ENCODE measurements at places on chromosomes 6 and 20.

DNA sequence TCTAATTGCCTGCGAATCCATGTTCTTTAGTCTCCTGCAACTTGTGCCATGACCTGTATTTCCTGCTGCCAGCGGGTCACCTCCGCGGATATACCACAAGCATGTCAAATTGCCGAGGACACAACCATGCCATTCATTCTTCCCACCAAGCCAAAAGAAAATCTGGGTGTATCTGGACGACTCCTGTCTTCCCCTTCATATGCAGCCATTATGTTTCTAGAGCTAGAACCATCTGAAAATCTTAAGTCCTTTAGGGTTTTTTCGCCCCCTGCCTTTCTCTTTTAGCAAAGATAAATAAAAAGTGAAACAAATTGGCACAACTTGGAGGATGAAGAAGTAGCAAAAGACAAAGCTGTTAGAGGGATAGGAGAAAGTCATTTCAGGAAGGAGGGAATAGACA is 242.6 kb downstream of the ARID1B start:
- DNase-seq: no peak

DNA sequence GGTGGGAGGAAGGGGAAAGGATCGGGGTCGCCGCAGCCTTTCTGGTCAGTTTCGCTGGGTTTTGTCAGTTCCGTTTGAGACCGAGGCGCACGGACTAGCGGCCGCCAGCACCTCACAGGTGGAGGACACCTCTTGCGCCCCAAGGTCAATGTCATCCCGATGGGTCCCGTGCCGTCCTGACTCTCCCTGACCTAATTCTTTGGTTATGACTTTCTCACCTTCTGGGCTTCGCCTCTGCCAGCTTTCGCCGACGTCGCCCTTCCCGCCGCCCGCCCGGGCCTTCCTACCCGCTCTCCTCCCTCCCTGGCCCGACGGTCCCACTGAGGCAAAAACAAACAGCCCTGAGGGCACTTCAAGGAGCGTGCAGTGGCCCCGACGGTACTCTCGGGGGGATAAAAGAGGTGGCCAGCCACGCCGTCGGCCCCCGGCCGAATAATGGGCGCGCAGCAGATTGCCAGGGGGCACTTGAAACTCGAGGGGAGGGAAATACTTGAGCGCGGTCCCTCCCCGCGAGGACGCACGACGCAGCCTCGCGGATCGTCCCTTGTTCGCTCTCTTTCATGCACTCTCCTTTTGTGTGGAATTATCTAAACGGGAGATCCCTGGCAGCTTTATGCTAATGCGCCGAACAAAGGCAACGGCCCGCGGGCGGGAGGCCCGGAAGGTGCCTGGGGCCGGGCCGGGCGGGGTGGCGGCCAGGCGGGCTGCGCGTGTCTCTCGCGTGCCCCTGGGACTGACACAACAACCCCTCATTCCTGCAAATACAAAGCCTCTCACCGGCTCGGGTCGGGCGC is 3.9 kb upstream of the INSM1 start:
- peak; percentile 46 for DNase-seq

GRCh38 chr20:13149371-13150105 is 71.5 kb upstream of the ISM1 start:
- DNase-seq: no peak

DNA sequence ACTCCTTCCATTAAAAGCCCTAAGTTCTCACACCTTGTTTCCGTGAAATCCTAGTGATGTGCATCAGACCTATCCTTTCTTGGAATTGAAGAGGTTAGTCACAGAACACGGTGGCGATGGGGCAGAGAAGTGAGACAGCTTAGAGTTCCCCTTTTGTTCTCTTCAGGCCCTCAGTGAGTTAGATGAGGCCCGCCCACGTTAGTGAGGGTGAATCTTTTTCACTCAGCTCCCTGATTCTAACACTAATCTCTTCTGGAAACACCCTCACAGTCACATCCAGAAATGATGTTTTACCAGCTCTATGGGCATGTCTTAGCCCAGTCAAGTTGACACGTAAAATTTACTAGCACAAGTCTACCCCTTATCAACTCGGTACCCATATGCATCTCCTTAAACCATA is 172.7 kb upstream of the NOX3 start:
- no peak for DNase-seq

GRCh38 chr20:59764037-59764436 is 159.7 kb downstream of the PHACTR3 start:
- DNase-seq: no peak

GRCh38 chr20:46400253-46400652 is 6.2 kb downstream of the ELMO2 start:
- no peak for DNase-seq

DNA sequence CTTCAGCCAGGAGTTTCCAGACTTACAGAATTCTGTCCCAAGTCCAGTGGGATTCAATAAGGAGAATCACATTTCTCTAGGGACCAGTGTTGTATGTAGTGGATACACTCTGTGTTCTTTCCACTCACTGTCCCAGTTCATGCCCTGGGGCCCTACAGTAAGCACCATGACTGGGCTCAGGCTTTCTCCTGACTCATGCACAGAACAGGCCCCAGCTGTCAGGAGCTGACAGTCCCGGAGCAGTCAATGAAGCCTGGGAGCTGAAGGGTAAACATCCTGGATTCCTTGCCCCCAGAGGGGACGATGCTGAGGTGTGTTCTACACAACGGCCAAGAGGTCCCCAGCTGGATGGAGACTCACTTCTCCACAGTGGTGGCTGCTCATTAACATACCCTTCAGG is 40.2 kb upstream of the LRFN2 start:
- no peak for DNase-seq

- DNase-seq: no peak
Observed at GRCh38 chr20:58111310-58112016, 117.0 kb downstream of the ANKRD60 start.

GRCh38 chr20:35886537-35886936 is 67.8 kb downstream of the SCAND1 start:
- no peak for DNase-seq

DNA sequence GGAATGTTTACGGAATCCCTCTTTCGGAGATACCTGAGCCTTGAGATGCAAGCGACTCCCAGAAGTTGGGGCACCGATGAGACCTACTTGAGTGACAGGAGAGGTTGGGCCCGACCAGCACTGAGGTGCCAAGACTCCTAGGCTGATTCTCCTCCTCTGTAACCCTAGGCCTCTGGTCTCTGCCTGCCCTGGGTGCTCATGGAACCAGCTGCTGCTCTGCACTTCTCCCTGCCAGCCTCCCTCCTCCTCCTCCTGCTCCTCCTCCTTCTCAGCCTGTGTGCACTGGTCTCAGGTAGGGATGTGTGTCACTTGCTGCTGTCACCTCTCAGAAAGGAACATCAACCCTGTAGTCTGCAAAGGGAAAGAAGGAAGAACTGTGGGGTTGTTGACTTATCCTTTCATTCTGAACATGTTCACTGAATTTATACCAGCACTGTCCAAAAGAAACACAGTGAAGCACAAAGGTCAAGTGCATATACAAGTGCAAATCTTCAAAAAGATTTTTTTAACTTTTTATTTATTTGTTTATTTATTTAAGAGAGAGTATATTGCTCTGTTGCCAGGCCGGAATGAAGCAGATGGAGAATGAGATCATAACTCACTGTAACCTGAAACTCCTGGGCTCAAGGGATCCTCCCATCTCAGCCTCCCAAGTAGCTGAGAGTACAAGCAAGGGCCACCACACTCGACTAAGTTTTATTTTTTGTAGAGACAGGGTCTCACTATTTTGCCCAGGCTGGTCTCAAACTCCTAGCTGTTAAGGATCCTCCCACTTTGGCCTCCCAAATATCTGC is 913 bp downstream of the BTN2A2 start:
- no peak for DNase-seq

GRCh38 chr6:319177-320131 is 27.2 kb downstream of the DUSP22 start:
- DNase-seq: no peak

DNA sequence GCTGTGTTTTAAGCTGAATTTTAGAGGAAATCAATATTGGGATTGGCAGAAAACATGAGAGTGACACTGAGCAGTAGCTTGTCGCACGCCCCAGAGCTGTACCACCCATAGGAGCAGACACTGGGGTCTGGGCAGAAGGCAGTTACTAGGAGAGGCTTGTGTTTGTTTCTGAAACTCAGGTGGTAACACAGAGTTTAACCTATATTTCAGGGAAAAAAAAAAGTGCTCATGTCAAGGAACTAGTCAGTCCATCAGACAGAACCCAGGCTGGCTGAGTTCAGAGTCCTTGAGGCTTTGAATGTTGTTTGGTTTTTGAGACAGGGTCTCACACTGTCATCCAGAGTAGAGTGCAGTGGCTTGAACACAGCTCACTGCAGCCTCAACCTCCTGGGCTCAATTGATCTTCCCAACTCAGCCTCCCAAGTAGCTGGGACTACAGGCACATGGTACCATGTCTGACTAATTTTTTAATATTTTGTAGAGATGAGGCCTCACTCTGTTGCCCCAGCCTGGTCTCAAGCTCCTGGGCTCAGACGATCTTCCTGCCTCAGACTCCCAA is 6.6 kb downstream of the SLC22A1 start:
- no peak for DNase-seq

DNA sequence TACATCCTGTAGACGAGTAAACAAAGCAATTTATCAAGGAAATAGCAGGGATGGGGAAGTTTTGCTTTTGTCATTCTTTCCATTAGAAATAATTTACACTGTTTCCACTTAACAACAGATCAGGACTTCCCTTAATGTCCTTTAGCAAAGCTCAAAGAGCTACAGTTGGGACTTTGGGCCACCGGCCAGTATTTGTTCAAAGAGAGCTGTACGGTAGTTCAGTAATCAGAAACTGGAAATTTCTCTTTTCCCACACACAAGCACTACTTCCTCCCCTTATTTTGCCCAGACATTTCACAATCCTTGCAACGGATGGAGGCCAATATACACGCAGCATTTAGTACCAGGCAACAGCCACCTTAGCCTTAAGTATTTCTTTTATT is 12.1 kb upstream of the HINT3 start:
- DNase-seq: no peak

- no peak for DNase-seq
Observed at GRCh38 chr6:111068866-111069234, 18.5 kb upstream of the SLC16A10 start.

GRCh38 chr6:68296126-68296525 is 339.0 kb upstream of the ADGRB3 start:
- no peak for DNase-seq

DNA sequence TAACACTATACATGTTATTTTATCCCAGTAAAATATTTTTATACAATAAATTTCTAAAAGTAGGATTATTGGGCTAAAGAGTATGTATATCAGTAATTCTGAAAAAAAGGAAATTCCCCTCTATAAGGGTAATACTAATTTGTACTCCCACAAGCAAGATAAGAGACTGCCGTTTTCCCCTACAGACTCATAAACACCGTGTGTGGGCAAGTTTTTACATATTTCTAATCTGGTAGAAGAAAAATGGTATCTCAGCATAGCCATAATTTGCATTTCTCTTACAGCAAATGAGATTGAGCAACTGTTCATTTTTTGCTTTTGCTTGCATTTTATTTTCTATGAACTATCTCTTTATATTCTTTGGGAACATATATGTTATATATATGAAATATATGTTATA is 26.0 kb upstream of the MYMX start:
- no peak for DNase-seq

- DNase-seq: no peak
Observed at GRCh38 chr6:30155520-30156261, 5.3 kb downstream of the TRIM10 start.

GRCh38 chr6:78910010-78910409 is 42.7 kb downstream of the IRAK1BP1 start:
- DNase-seq: no peak

GRCh38 chr20:3653921-3654320 is 9.3 kb downstream of the GFRA4 start:
- DNase-seq: no peak

GRCh38 chr6:143197377-143197776 is 136.7 kb downstream of the AIG1 start:
- no peak for DNase-seq

- DNase-seq: no peak
Observed at GRCh38 chr6:42808492-42809483, 26.9 kb downstream of the BICRAL start.

DNA sequence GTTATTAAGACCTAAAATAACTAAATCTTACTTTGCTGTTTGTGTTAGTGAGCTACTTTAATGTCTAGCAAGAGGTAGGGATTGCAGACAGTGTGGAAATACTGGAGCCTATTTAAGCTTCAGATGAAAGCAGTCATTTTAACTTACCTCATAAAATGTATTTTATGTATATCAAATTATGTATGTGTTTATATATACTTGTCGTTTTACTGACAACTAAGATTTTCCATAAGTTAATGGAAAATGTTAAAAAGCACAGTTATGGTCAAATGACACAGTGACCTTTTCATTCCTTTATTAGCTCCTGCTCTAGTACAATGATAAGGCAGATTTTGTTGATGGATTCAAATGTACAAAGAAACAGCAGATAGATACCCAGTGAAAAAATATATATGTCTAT is 34.6 kb downstream of the QKI start:
- DNase-seq: no peak

DNA sequence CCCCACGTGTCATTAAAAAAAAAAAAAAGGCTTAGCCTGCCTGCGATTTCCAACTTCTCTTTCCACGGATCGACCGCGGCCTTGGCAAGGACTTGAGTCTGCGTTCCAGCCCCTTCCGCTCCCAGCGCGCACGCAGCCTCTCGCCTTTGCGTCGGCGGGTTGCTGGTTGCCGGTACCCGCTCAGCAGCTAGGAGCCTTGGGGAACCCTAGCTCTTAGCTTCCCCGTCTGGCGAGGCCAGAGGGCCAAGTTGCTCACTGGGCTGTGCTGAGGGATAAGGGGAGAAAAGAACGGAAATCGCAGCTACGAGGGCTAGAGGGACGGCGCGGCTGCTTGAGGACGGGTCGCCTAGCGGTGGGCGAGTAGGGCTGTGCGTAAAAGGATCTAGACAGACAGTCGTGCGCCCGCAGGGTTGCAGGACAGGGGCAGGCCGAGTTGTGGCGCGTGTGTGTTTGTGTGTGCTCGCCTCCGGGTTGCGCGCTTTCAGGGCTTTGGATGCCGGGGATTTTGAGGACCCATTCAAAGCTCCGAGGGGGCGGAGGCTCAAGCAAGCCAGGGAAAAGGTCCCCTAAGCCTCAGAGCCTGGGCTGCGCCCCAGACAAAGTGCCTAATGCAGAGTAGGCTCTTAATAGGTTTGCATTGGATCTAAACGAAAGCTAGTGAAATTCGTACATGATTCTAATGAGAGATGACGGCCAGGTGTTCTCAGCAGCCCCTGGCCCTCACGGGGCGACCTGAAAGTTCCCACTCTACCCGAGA is 40.5 kb upstream of the OSTM1 start:
- DNase-seq: no peak

GRCh38 chr20:58639182-58640146 is 11.6 kb upstream of the STX16 start:
- no peak for DNase-seq

DNA sequence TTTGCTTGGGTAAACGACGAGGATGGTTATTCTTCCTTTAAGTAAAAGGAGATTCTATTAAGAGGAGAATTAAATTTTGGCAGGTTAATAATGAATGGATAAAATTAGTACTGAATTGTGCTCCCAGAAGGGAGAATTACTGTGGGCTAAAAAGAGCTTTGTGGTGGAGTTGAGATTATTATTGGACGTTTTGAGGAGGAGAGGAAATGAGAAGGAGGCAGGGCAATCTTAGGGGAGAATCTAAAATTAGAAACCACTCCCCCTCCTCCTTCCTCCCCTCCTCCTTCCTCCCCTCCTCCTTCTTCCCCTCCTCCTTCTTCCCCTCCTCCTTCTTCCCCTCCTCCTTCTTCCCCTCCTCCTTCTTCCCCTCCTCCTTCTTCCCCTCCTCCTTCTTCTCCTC is 331.8 kb downstream of the PRL start:
- DNase-seq: no peak

All from T47D (cell line).